ENCODE measurements at places on chromosomes 5 and 9.
A peak's percentile ranks its signal among the peaks of the same experiment; 100 is the strongest.

DNA sequence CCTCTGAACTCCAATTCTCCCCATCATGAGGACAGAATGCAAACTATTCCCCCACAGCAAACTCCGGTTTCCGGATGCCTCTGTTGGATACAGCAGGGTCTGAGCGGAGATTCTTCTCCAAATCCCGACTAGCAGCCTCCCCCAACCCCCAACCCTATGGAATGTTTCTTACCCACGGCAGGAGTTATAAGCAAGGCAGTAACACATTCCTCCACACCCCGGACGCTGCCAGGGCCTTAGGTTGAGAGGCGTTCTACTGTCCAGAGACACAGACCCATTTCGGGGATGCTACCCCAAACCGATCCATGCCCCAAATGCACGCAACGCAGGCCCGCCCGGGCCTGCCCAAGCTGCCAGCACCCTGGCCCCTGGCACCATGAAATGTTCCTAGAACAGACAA is 85.6 kb upstream of the LMX1B start:
- no peak for DNase-seq

DNA sequence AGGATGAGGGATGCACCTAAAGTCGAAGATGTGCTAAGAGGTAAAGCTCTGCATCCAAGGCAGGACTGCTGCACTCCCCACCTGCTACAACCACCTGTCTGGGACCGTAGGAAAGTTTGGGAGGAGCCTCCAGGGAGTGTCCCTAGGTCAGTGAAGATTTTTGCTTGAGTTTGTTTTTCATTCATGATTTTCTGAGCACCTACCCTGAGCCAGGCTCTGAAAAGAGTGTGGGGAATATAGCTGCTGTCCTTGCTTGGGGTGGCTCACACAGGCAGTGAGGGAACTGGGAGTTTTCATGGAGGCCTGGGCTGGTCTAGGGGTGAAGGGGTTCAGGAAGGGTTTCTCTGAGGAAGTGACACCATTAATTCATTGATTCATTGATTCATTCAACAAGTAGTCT is 48.9 kb downstream of the SAR1B start:
- no peak for DNase-seq

- DNase-seq, result no peak
Observed at GRCh38 chr5:4905674-4906520, 234.2 kb upstream of the ADAMTS16 start.

- no peak for DNase-seq
Observed at GRCh38 chr9:12730198-12730597, 37.0 kb downstream of the TYRP1 start.

- no peak for DNase-seq
Observed at GRCh38 chr9:85740787-85741094, 1.0 kb downstream of the AGTPBP1 start.

DNA sequence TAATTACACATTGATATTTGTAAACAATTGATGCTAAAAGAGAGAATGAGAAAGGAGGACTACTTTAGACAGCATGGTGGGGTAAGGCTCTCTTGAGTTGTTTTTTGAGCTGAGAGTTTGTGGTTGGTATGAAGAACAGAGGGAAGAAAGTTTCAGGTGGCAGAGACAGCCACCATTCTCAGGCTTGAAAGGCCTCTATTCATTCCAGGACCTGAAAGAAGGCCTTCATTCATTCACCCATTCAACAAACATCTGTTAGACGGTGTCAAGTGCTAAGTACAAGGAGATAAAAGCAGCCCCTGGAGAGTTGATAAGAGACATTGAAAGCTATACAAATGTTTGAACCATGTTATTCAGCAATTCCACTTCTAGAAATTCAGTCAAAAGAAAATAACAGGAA is 21.7 kb upstream of the ADAM19 start:
- DNase-seq, result no peak

- DNase-seq, result no peak
Observed at GRCh38 chr9:111035543-111036428, 2.5 kb downstream of the LPAR1 start.

DNA sequence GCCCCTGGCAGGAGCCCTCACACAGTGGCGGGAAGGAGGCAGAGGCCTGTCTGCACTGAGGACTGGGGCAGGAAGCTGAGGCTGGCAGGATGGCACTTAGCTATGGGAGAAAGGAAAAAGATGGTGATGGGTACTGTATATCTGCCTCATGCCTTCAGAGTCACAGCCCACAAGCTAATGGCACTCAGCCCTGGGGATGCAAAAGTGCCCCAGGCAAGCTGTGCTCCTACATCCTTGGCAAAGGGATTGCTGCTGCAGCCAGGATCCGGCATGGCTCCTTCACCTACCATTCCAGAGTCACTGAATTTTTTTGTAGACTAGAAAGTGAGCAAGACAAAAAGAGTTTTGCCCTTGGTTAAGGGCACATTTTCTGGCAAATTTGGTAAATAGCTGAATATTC is 8.7 kb downstream of the ACSL6 start:
- DNase-seq, result no peak

DNA sequence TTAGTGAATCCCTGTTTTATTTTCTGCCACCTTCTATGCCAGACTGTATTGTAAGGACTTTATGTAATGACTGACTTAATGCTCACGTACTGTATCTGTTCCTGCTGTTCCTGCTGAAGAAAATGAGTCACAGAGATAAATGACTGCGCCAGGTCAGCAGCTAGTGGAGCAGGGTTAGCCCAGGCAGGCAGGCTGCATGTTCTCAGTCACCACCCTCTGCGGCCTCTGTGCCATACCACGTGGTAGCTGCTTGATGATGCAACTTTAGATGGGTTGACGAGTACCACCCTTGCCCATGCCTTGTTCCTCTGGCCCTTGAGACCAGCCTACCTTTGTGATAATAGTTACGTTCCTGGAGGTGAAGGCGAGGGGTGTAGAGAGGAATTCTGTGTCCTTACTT is 161.9 kb downstream of the TRIO start:
- DNase-seq, result no peak

DNA sequence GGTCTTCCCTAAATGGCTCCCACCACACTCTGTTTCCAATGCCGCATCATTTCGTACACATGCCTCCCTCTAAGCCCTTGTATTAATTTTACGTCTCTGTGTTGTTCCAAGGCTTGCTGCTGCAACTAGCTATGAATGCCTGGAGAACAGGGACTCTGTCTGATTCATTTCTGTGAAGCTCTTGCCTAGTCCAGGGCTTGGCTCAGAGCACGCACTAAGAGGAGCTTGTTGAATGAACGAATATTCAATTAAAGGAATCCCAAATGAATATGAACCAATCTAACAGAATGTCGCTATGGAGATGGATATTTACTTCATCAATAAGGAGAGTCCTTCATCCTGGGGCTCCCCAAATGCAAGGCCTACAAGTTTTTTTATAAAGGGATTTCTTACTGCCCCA is 55.3 kb downstream of the TGFBR1 start:
- DNase-seq, result no peak

- peak; percentile 58 for DNase-seq
Observed at GRCh38 chr5:14595189-14595588, 13.6 kb downstream of the OTULINL start.

- no peak for DNase-seq
Observed at GRCh38 chr5:159459951-159460538, 129.8 kb upstream of the IL12B start.

DNA sequence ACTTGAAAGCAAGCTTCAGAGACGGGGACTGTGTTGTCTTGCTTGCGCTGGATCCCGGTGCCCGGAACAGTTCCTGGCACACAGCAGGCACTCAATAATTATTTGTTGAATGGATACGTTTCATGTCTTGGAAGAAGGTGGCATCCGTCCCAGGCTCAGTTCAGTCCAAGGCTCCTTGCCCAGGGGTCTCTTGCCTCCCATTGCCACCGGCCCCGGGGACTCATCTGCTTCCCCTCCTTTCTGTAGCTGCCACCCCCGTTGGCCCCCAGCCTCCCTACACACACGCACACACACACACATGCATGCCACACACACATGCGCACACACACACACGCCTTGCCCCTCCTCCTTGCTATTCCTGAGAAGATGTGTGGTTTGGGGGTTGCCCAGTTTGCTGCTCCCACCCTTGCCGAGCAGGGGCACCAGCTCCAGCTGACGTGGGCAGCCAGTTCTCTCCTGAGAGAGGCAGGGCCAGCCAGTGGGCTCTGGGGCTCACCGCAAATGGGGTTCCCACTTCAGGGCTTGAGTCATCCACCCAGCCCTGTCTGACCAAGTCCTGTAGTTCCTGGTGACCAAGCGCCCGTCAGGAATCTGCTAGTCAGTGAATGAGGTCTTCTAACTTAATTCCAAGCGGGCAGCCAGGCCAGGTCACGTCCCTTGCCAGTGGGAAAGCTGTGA is 41.8 kb downstream of the HK3 start:
- DNase-seq, result no peak

DNA sequence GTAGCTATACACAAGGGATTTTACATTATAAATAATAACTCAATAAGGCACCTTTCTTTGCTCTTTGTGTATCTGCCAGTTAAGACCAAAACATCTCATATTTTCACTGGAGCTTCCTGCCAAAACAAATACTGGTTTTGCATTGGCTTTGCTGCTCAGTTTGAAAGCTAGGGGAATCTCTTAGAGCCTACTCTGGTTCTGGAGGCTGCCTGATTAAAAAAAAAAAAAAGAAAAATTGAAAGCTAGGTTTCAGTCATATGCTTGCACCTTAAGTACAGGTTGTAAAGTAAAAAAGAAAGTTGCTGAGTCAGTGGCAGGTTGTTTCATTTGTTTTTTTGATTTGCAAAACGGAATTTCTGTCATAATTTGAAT is 2.3 kb downstream of the DENND4C start:
- peak; percentile 2 for DNase-seq

DNA sequence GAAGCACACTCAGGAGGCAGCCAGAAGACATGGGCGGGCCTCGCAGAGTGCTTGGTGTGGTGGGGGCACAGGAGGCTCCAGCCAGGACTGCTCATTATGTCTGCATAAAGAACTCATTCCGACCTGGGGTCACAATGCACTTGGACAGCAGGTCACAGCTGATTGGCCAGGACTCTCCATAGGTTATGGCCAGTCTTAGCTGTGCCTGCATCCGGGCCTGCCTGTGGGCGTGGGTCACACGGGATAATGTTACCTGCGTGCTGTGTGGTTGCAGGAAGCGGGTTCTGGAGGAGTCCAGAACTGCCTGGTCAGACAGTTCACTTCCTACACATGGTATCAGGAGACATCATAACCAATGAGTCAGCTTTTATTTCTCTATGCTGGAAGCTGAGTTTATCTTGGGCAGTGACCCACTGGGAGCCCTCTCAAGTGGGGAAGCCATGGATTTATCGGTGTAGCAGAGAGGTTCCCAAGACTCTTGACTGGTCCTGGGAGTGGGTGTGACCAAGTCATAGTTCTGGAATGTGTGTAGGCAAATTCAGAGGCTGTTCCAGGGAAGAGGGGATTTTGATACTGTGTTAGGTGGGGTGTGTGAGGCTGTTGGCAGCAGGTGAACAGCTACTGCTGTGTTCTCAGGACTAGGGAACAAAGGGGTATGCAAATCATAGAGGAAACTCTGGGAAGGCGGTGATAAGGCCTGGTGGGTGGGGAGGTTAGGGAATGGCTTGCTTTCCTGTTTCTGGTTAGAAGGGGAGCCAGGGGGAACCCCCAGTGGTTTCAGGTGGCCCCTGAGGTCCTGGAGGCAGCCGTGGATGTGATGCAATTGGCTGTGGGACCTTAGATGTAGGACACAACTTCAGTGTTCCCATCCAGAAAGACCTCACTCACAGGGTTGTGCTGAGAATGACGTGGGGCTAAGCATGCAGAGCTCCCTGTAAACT is 51.3 kb downstream of the ARHGEF37 start:
- DNase-seq, result no peak

DNA sequence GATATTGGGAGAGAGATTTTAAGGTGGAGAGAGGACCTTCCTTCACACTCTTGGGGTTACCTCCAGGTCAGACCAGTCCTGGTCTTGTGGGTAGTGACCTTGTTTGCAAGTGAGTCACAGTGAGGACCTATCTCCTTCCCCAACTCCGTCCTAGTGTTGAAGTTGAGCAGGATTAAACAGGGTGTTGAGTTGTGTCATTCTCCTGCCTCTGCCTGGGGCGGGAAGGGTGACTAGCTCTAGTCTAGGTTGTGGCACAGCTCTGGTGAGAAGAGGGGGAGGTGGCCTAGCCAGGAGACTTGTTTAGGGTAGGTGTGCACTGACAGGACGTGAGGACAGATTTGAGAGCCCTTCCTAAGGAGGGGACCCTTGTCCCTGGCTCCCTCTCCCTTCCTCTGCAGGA is 119.6 kb upstream of the PITX1 start:
- no peak for DNase-seq

- DNase-seq, result no peak
Observed at GRCh38 chr9:38026021-38026809, 42.8 kb downstream of the SHB start.

GRCh38 chr9:110996436-110997220 is 41.6 kb downstream of the LPAR1 start:
- DNase-seq, result no peak

GRCh38 chr5:36613771-36614656 is 7.6 kb downstream of the SLC1A3 start:
- no peak for DNase-seq

- DNase-seq, result no peak
Observed at GRCh38 chr5:121630402-121630801, 221.3 kb upstream of the FTMT start.

DNA sequence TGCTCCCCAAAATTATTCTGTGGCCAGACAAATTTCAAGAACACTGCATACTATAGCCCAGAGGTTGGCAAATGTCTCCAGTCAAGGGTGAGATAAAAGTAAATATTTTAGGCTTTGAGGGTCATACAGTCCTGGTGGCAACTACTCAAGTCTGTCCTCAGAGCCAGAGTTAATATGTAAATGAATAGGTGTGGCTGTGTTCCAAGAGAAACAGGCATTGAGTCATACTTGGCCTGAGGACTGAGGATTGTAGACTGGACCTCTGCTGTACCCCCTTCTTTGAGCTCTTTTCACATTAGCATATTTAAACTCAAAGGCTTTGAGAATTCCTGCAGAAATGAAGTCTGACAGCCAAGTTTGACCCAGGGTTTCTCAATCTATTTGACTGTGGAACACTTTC is 129.2 kb upstream of the PTCH1 start:
- no peak for DNase-seq

DNA sequence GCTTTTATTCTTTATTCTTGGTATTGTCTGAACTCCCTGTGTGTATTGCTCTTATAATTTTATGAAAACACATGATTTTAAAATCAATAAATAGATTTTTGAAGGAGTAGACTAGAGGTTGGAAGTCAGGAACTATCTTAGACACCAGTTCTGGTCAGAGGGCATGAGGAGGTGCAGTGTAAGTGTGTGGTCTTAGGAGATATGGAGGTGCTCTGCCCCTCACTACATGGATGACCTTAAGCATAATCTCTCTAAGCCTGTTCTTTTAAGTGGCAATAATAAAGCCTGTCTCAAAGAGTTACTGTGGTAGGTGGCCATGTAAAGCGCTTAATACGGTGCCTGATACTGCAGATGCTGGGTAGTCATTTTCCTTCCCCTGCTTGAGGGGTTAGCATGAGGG is 34.0 kb downstream of the RPS23 start:
- no peak for DNase-seq

- no peak for DNase-seq
Observed at GRCh38 chr5:181281984-181282316, 21.0 kb upstream of the TRIM52 start.
